ENCODE measurements at places on chromosomes 12 and 14.

DNA sequence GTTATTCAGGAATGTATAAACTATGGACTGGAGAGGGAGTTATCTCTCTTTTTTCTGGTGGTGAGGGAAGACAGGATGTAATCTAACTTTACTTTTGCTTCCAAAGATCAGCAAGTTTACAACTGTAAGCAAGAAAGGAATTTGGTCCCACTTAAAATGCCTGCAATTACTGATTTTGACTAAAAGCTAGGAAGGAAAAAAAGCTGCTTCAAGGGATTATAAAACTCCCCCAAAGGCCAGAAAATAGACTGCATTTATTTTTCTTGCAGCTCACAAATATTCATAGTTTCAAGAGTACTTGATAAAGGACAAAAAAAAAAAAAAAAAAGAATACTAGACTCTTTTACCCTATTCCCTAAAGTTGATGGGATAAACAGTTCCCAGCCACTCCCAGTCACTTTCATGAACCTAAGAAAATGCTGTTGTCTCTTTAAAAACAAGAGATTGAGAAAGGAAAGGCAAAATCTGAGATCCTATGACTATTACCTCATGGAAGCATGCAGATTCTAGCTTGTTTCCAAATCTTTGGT lies 128.7 kb upstream of the BMP4 start:
- DNase-seq = no peak

GRCh38 chr12:34399631-34400410 lies 377.5 kb downstream of the ALG10 start:
- peak; percentile 1 for DNase-seq

DNA sequence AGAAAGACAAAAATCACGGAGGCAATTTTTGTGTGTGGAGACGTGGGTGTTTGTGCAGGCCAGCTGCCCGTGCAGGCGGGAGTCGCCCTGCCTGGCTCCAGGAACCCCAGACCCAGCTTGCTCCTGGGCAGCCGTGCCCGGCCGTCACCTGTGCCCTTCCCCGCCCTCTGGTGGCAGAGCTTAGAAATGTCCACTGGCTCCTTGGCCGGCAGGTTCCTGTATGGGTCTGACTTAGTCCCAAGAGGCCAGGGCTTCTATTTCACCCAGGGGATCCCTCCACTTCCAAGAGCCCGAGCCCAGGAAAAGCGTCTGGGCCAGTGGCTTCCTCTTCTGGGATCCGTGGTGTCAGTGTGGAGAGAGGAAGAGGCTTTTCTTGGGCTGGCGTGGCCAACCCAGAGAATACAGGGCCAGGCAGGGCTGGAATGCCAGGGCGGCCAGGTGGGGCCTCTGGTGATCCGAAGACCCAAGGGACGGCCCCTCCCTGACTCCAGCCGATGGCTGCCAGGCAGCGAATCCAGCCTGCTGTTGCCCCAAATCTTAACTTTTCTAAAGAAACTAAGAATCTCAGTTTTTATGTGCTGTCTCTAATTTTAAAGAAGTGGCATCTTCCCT lies 120.9 kb downstream of the TMEM132C start:
- DNase-seq = no peak

DNA sequence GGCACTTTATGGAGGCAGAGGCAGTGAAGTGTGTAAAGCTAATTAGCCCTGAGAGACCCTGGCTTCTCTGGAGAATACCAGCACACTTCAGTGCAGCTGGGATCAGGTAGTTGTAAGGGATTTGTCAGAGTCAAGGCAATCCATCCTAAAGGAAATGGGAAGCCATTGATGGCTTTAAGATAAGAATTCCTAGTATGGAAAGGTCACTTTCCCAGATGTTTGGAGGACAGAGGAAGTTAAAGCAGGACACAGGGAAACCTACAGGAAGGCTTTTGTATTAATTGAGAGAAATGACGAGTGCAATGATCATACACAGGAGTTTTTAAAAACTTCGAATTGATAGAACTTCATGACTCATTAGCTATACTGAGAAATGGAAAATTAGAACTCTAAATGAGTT lies 254.4 kb downstream of the SLC16A7 start:
- no peak for DNase-seq

- DNase-seq = no peak
Observed at GRCh38 chr14:51087031-51087441, 7.9 kb downstream of the TRIM9 start.

DNA sequence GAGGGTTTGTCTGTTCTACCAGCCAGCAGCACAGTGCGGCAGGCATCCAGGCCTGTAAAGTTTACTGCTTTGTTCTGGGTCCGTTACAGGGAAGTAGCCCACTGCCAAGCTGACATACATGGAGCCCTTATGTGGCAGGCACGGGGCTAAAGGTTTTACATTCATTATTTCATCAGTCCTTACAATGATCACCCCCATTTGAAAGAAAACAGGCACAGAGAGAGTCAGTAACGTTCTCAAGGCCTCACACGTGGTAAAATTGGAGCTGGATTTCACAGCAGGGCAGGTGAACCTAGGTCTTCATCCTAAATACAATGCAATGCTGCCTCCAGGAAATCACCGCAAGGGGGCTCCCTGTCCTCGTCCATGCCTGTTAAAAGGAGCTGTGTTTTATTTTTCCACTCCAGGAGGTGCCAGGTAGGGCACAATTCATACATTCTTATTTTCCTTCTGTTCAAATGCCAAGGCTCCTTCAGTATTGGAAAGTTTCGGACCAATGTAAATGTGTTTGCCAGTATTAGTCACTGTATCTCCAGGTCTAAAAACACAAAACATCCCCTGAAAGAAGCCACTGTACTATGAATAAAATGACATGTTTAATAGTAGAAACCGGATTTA lies 172.2 kb upstream of the GZMB start:
- DNase-seq = no peak

GRCh38 chr14:92677087-92677668 lies 71.2 kb downstream of the LGMN start:
- DNase-seq = no peak

GRCh38 chr14:27881646-27882045 lies 884.9 kb upstream of the FOXG1 start:
- DNase-seq = no peak

DNA sequence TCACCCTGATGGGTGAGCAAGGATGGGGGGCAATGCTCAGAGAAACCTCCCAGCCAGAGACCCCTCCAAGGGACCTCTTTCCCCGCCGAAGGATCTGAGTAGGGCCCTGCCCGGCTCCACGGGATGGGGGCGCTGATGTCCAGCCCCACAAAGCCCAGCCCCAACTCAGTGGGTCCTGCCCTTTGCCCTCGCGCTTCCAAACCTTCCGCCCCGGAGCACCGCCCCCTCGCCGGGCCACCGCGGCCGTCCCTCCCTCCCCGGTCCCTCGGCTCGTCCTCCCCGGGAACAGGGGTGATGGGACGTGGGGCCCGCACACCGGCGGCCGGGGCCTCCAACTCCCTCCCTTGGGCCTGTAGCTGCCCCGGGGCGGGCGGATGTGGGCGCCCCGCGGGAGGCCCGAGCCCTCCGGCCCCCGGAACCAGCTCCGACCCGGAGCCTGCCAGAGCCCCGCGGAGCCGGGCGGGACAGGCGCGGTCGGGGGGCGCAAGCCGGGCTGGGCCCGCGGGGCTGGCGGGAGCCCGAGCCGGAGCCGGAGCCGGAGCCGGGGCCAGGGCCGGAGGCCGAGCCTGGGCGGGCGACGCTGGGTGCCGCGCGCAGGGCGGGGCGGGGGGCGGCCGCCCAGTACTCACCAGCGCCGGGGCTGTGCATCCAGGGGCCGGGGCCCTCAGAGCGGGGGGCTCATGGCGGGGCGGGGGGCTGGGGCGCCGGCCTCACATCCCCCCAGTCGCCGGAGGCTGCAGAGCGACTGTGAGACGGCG lies 386 bp downstream of the HDAC7 start:
- peak; percentile 62 for DNase-seq

DNA sequence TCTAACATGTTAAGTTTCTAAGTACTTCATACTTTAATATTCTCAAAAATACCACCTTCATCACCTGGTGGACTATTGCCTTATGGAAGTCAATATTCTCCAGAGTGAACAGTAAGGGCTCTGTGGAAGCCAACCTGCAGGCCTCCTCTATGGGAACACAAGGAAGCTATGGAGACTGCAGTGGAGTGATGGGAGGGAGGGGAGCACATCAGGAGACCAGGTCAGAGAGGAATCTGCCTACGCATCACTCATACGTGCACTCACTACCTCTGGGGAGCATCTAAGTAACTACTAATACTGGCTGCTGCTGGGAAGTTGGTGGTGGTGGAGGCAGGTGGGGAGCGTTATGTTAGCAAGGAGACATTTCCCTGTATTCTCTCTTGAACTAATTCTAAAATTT lies 19.9 kb downstream of the HECTD4 start:
- no peak for DNase-seq

Measured in CD4-positive, alpha-beta T cell treated with Interleukin-17A for 4 hours (primary cell).